ENCODE measurements at places on chromosomes 5 and 9.

- DNase-seq: no peak
Observed at GRCh38 chr9:2936221-2936620, 92.3 kb upstream of the PUM3 start.

DNA sequence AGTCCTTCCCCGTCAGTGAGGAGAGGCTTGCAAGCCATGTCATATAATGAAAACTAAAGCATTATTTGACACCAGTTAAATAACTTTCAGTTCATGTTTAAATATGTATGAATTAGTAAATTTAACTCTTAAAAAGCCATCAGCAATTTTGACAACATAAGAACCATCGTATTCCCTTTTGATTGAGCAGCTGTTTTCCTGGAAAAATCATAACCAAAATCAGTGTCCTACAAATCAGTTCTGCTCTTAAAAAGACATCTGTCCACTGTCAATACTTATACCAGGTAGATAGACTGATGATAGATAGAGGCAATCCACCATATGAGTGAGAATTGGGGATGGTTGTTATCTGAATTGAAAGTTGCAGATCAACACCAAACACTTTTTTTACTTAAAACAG, 2.3 kb downstream of the DIRAS2 start:
- no peak for DNase-seq

DNA sequence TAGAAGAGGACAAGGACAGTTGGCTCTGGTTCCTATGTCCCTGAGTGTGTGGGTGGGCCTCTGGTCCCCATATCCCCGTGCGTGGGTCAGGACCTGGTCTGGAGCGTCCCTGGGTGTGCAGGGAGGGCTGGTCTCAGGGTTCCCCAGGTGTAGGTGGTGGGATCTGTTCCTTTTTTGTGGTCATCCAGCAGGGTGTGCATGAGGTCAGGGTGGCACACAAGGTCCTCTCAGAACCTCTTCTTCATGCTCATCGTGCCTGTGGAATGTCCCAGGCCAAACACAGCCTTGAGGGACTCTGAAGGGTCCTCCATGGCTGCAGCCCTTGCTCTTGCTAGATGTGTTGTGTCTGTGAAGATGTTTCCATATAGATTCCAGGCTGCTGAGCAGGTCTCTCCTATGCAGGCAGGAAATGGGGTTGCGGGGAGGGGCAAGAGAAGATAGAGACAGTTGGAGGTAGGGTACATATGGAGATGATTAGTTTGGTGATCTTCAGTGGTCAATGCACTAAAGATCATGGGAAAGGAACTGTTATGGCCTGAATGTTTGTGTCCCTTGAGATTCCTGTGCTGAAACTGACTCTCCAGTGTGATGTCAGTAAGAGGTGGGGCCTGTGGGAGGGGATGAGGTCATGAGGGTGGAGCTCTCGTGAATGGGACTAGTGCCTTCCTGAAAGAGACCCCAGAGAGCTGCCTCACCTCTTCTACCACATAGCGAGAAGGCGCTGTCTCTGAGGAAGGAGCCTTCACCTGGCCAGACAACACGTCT, 53.1 kb downstream of the NXNL2 start:
- no peak for DNase-seq

DNA sequence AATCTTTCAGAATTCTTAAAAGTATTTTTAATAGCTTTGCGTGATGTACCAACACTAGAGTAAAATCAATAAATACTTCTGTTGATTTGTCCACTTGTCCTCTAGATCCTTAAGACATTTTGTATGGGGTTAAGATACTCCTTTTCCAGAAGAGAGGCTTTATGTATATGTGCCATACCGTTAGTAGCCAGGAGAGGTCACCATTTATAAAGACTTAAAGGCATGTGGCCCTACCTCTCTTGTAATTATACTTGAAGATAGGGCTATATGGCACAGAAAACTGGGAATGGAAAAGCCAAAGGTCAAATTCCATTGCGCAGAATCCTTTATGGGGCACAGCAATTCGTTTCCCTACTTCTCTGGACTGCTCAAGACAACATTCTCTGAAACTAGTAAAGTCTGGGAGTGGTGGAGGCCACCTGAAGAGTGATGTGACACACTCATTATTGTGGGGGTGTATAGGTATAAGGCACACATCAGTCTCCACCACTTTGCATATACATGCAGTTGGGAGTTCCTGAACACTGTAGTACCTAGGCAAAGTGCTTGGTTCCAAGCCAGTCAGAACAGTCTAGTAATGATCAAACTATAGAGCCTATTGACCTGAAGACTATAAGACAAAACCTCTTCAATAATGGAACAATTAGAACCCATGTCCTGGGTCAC, 140.1 kb upstream of the FBXL17 start:
- no peak for DNase-seq

DNA sequence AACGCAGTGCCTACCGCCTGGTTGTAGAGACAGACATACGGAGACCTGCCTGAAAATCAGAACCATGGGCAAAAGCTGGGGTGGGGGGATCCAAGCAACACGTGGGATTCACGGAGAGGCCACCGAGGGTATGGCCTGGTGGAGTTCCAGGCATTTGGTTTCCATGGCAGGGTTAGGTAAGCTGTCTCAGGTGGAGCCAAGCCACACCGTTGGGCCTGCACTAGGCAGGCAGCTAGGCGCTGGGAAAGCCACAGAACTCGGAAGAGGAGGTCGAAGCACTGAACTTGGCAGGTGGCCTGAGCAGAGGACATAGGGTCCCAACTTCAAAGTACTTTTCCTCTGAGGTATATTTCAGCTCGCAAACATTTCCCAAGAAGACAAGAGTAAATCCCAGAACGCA, 111.6 kb downstream of the ISL1 start:
- peak; percentile 6 for DNase-seq

GRCh38 chr9:9753266-9753665, 859.5 kb downstream of the PTPRD start:
- DNase-seq: no peak

DNA sequence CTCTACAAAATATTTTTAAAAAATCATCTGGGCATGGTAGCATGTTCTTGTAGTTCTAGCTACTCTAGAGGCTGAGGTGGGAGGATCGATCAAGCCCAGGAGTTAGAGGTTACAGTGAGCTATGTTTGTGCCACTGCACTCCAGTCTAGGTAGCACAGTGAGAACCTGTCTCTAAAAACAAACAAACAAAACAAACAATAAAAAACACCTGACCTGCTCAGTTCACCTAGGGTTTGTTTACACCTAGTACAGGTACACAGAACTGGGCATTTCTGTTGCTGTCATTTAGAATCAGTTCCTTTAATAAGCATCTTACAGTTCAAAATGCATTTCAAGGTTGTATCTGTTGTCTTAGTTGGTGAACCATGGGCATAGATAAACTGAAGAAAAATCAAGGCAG, 95.3 kb downstream of the MEGF10 start:
- no peak for DNase-seq

DNA sequence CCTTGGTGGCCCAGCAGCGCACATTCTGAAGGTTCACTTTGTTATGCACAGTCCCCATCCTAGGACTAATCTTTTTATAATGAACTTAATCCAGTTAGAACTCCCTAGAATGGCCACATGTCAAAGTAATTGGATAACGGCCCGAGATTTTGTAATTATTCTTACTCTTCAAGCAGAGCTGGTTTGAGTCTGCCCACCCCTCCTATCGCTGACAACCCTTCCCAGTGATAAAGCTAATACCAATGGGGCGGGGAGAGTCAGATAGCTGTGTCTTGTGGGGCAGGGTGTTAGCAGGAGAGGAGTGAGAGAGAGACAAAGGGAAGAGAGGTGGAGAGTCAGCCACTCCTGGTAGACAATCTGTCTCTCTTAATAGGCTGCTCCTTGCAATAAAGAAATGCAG, 356.9 kb downstream of the SLIT3 start:
- no peak for DNase-seq

GRCh38 chr9:122370869-122371755, at the start of gene PTGS1:
Gene PTGS1, plus strand, starts transcription at chr9:122371024. Its CDS starts 61 bp downstream, at chr9:122371085.
- peak; percentile 61 for DNase-seq

DNA sequence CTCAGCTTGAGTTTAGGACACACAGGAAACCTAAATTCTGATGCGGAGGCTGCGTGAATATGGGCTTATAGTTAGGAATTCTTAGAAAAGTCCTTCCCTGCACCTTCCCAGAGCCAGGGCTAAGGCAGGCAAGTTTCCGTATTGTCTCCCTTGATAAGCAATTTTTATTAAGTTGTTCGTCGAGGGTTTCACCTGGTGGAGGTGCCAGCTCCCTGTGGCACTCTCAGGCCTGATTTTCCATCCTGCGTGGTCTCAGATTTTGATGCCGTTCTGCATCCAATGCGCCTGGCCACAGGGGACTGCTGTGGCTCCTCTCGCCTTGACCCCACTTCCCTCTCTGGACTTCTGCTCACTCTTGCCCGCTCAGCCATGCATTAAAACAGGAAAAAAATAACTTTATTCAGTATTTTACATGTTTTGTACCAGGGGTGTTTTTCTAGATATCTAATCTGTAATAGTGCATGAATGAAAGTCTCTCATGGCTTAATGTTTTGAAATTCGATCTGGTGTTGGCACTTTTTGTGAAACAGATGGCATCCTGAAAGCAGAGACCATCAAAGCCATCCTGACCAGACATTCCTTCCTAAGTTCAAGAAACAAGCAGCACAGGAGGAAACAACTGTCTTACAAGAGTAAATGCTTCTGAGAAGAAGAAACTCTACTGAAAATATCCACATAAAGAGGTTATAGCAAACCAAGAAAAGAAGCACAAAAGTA, 50.7 kb downstream of the TRIP13 start:
- DNase-seq: no peak

DNA sequence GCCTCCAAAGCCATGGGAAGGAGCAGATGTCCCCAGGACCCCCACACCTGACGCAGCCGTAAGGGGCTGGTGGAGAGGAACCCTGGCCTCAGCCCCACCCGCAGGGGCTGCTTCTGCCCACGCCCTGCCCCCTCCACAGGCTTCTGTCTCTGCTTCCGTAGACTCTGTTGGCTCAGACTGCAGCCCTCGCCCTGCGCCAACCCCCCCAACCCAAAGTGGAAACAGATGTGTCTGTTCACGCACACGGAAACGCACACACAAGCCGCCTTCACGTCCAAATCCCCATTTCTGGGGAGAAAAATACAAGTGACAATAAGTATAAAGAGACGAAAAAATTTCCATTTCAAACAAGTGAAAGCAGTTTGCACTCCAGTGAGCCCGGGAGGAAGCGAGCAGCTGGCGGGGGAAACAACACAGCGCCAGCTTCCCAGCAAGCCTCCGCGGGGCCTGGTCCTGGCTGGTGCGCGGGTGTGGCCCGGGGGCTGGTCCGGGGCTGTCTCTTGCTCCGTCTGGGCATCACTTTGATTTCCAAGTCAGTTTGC, 32.6 kb upstream of the RXRA start:
- peak; percentile 26 for DNase-seq

GRCh38 chr5:132421462-132421861, 52.0 kb downstream of the SLC22A5 start:
- no peak for DNase-seq

- DNase-seq: no peak
Observed at GRCh38 chr9:32348106-32348695, 36.2 kb upstream of the ACO1 start.

- no peak for DNase-seq
Observed at GRCh38 chr5:95862671-95863382, 40.3 kb upstream of the GLRX start.

DNA sequence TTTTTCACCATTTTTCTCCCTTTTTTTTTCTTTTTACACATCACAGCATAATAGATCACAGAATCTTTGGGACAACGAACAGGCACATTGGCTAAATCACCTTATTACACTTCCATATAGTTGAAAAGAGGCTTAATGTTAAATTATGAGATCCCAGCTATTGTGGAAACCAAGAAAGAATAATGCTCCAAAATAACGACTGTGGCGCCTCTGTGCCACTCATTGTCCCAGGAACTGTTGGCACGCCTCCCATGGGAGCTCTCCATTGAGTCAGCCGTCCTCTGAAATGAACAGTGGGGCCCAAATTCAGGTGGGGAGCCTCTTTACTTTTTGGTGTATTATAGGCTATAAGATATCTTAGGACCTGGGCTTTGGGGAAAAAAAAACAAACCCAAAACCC, 82.2 kb upstream of the NFIB start:
- peak; percentile 22 for DNase-seq

- no peak for DNase-seq
Observed at GRCh38 chr5:10593531-10594181, 29.8 kb downstream of the ANKRD33B start.

DNA sequence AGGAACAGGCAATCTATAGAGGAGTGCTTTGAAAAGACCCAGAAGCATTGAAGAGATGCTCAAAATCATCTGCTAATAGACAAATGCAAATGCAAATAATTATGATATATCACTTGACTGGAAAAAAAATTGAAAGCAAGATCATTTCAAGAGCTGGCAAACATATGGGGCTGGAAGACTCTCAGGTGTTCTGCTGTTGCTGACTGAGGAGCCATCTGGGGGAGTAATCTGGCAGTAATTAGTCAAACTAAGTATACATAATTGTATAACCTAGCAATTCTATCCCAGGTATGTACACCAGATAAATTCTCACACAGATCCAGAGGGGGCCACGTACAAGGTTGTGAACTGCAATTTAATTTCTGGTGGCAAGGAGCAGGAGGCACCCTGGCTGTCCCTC, 4.6 kb upstream of the HMHB1 start:
- DNase-seq: no peak

GRCh38 chr9:99811172-99811571, 10.5 kb upstream of the NR4A3 start:
- DNase-seq: no peak

DNA sequence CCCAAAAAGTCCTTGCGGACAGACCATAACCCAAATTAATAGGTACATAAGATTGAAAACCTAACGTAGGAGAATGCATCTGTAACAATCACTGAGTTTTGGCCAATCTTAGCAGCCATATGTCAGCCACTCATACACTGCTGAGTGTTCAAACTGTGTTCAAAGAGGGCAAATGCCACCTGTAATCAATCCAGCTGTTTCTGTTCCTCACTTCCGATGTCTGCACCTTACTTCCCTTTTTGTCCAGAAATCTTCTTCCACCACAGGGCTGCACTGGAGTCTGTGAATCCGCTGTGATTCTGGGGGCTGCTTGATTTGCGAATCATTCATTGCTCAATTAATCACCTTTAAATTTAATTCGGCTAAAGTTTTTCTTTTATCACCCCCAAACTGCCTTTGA, 263.9 kb downstream of the ICE1 start:
- no peak for DNase-seq

DNA sequence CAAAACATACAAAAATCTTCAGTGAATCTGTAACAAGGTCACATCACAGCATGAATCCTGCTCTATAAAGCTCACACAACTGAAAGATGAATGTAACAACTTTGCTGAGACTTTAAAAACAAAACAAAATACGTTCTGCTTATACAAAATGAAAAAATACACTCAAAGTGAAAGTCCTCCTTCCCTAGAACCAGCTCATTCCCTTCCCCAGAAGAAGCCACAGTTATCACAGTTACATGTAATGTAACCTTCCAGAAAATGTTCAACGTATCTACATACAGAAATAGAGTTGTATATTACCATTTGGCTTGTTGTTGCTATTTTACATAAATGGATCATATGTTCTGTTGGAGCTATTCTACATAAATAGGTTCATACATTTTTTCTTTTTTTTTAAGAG, 2.6 kb downstream of the AUH start:
- no peak for DNase-seq

DNA sequence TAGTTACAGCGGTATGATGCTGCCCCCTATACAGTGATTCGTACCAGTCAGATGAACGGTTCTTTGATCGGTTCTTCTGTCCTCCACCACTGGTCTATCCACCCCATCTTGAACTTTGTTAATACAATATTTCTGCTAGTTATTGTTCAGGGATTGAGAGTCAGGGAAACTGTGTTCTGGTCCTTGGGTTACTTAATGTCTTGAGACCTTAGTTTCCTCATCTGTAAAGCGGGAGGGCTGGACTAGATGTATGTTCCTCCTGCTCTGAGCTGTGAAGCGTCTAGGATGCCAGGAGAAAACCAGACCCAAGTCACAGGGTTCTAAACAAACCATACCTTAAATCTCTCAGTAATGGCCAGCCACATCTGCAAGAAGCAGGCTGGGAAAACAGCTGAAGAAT, 1.4 kb upstream of the PIP5K1B start:
- no peak for DNase-seq
